ENCODE measurements at places on chromosomes 12 and 14.

DNA sequence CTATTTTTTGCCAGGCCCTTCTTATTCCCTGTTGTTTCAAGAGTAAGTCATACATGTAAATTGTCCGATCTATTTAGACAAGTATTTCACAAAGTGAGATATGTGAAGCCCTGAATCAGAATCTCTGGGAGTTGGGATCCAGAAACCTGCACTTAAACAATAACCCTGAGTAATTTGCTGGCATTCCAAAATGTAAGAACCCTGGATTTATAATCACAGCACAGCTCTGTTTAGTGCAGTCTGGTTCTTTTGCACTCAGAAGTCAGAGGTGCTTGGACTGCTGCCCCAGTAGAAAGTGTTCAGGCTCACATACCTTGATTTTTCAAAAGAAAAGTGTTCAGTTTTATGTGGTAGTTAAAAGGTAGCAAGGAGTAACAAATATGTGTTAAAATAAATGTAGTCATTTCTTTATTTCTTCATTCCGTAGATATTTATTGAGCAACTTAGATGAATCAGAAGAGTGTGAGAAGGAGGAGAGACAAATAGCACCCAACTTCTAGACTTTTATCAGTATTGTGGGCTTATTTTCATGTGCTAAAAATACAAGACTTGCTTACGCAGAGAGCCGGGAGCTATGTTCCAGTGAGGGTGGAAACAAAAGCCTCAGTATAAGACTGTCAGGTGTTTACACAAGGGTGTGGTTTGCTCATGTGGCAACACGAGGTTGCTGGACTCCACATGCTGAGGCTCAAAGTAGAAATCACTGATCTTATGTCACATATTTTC, 70.1 kb downstream of the SYNE2 start:
- DNase-seq = no peak

- no peak for DNase-seq
Observed at GRCh38 chr12:92871116-92871515, 58.0 kb downstream of the EEA1 start.

DNA sequence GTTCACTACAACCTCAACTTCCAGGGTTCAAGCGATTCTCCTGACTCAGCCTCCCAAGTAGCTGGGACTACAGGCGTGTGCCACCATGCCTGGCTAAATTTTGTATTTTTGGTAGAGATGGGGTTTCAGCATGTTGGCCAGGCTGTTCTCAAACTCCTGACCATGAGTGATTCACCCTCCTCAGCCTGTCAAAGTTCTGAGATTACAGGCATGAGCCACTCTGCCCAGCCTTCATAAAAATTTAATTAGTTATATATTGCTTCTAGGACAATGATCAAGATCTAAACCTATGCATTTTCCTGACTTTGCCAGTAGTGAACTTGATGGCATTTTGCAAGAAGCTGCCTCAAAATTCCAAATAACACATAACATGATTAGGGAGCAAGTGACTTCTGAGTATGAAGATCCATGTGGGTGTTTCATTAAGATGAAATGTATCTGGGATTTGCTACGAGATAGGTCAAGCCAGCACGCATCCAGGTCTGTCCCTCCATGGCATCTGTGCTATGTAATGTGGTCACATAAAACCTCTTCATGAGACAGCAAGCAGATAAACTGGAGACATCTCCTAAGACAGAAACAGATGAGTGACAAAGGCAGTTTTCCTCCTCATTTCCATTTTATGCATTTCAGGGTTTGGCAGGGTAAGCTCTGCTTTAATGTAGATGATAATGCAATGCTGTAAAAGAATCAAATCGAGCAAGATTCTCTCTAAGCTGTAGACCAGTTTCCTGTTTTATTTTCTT, 319.4 kb upstream of the ATP2B1 start:
- DNase-seq = no peak

DNA sequence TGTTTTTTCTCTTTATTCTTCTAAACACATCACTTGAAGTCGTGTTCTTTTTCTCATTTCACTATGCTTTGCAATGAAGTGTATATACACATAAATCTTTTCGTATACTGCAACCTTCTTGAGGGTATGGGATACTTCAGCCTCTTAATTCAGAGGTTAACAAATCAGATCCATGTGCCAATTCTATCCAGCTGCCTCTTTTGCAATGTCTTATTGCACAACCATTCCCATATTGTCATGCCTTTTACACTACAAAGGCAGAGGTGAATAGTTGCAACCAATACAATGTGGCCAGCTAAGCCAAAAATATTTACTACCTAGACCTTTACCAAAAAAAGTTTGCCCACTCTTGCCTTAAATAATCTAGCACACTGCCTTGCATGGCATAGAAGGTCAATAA, 224.5 kb upstream of the FOXG1 start:
- DNase-seq = no peak

- DNase-seq = no peak
Observed at GRCh38 chr14:92425101-92425500, 88.5 kb upstream of the RIN3 start.

DNA sequence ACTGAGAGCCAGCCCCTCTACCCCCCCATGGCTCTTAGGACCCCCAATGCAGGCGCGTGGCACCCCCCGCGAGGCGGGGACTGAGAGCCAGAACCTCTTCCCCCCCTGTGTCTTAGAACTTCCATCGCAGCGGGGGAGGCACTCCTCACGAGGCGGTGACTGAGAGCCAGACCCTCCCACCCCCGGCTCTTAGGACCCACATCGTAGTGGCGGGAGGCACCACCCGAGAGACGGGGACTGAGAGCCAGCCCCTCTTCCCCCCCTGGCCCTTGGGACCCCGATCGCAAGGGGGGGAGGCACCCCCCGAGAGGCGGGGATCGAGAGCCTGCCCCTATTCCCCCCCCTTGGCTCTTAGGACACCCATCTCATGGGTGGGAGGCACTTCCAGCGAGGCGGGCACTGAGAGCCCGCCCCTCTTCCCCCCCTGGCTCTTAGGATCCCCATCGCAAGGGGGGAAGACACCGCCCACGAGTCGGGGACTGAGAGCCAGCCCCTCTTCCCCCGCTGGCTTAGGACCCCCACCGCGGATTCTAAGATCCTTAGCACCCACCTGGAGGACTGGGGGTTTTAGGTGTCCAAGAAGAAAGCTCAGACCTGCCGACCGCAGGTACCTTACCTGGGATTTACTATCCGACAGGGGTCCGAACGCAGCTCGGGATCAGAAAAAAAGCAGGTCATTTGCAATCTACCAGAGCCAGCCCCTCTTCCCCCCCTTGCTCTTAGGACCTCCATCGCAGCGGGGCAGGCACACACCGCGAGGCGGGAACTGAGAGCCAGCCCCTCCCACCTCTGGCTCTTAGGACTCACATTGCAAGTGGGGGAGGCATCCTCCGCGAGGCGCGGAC, 44.9 kb downstream of the DDX11 start:
- peak; percentile 73 for DNase-seq

GRCh38 chr12:79140711-79141110, 276.1 kb downstream of the SYT1 start:
- DNase-seq = no peak

DNA sequence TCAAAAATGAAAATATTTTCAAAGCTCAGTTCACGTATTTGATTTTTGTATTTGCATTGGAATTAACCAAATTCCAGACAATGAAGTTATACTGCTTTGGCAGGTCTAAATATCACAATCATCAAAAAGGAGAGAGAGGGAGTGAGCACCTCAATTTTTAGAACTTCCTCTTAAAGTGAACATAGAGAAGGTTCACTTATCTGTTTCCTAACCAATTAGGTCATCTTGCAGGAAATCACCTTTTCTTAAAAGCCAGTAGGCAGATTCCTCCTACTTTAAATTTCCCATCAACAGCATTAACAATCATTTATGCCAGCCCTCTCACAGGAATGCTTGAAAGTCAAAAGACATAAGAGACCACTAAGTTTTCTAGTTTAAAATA, 388.7 kb downstream of the ZFP36L1 start:
- DNase-seq = peak; percentile 33

- DNase-seq = no peak
Observed at GRCh38 chr12:71439362-71439612, 311 bp upstream of the LGR5 start.

- no peak for DNase-seq
Observed at GRCh38 chr12:28909291-28909690, 239.8 kb upstream of the FAR2 start.

GRCh38 chr14:80780500-80780899, 161.0 kb downstream of the CEP128 start:
- no peak for DNase-seq

DNA sequence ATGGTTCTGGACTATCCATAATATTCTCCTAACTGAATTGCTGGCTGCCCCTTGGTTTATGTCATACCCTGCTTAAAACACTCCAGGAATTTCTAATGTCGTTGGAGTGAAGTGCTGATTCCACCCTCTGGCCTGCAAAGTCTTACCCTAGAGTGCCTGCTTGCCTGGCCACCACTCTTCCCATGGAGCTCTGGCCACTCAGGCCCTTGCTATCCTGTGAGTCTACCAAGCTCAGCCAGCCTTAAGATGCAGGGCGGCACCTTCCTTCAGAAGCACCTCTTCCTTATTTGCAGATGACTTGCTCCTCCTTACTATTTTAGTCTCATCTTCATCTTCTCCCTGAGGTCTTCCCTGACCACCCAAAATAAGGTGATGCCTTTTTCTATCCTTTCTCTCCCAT, 35.3 kb downstream of the SLC6A15 start:
- DNase-seq = no peak

- no peak for DNase-seq
Observed at GRCh38 chr12:24494401-24494800, 454.5 kb downstream of the BCAT1 start.

DNA sequence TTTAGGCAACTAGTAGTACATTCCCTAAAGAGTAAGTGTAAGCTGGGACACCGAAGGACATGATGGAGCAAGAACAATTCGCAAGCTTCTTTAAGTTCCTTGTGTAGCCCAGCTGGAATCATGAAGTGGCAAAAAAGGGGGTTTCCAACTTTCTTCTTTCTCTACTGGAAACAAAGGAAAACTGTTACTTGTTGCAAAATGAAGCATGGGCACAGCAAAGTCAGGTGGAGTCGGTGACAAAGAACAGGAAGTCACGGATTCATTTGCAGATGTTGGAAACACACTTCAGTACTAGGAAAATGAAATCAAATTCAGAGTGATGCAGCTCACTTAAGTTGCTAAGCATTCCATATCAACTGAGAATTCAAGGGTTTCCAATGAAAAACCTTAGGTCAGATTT, 706.9 kb upstream of the STXBP6 start:
- DNase-seq = no peak

GRCh38 chr14:91857614-91858013, 9.7 kb downstream of the TC2N start:
- no peak for DNase-seq

DNA sequence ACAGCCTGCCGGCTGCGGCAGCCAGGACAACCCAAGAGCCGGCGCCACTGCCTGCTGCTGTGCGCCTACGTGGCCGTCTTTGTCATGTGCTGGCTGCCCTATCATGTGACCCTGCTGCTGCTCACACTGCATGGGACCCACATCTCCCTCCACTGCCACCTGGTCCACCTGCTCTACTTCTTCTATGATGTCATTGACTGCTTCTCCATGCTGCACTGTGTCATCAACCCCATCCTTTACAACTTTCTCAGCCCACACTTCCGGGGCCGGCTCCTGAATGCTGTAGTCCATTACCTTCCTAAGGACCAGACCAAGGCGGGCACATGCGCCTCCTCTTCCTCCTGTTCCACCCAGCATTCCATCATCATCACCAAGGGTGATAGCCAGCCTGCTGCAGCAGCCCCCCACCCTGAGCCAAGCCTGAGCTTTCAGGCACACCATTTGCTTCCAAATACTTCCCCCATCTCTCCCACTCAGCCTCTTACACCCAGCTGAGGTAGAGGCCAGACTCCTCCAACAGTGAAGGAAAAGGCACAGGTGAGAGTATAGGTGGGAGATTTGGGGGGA, 10.3 kb downstream of the ZBTB39 start:
- DNase-seq = no peak

- DNase-seq = no peak
Observed at GRCh38 chr12:107500307-107500706, 185.3 kb upstream of the PWP1 start.

DNA sequence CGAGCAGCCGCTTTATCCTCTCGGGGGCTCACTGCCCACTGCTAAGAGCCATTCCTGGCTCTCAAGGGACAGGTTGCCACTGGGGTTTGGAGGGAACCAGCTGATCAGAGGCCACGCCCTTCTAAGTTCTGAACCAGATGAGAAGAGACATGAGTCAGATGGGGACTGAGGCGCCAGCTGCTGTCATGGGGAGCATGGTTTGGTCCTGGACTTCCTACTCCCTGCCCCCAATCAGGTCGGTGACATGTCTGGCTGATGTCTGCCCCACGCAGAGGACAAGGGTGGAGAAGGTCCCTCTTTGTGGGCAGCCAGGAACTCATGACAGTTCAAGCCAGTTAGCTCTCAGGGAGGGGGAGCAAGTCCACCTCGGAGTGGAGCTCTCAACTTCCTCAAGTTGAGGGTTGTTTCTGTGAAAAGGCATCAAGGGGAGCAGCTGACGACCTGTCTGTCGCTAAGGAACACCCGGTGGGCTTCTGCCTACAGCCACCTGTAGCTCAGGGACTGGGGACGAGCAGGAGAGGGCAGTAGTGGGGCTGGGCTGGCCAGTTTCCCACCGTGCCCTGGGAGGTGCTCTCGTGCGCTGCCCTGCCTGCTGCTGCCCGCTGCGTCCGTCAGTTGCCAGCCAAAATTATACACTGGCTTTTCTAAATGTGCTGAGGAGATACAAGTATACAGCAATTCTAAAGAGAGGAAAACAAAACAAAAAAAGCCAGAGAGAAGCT, 20.5 kb downstream of the PSMC1 start:
- DNase-seq = no peak

GRCh38 chr14:88003425-88003824, 1.5 kb upstream of the GPR65 start:
- no peak for DNase-seq

GRCh38 chr12:92493816-92494215, 209.0 kb upstream of the PLEKHG7 start:
- no peak for DNase-seq

- DNase-seq = peak; percentile 75
Observed at GRCh38 chr12:40261937-40262336, 37.1 kb downstream of the LRRK2 start.

GRCh38 chr14:68514608-68515194, 278.2 kb downstream of the ZFP36L1 start:
- DNase-seq = no peak

- no peak for DNase-seq
Observed at GRCh38 chr12:111257435-111257902, 111.4 kb downstream of the PHETA1 start.

- no peak for DNase-seq
Observed at GRCh38 chr14:105641075-105641937, 114.9 kb downstream of the TMEM121 start.

DNA sequence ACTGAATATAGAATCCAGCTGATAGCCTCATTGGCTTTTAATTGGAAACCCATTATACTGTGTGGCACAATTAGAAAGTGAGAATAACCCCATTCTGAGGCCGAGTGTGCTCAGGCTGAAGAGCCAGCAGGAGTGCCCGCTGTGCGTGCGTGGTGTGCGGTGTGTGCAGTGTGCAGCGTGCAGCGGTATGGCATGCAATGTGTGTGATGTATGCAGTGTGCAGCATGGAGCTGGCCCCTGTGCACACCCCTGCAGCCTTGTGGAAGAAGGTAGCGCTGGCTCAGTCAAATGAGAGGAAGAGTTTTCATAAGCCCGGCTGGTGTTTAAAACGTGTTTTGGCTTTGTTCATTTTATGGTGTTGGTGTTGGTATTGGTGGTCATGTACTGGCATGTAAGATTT, 22.9 kb downstream of the CKB start:
- no peak for DNase-seq
